ENCODE measurements at places on chromosomes 6 and 20.

- DNase-seq, result no peak
Observed at GRCh38 chr20:49032455-49032854, 13.7 kb upstream of the CSE1L start.

DNA sequence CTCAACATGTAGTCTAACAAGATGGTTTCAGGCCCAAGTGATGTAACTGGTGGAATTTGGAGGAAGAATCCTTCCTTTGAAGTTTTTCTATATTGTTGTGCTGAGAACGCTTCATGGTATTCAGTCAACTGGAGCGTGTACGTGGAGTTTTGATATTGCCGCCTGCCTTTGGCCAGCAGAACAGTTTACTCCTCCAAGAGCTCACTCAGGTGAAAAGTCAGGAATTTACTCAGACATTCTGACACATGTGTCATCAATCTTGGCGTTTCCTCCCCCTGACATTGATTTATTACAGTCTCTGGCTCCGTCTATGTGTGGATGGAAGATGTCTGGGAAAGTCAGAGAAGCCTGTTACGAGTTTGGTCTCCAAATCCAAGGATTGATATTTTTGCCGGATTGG lies 19.0 kb upstream of the TGM2 start:
- DNase-seq, result no peak

GRCh38 chr20:3045816-3046676 lies at the start of gene MRPS26:
TSS of gene MRPS26 (plus strand) at chr20:3046052. CDS start at chr20:3046069, 17 bp downstream.
- DNase-seq, result peak; percentile 85

DNA sequence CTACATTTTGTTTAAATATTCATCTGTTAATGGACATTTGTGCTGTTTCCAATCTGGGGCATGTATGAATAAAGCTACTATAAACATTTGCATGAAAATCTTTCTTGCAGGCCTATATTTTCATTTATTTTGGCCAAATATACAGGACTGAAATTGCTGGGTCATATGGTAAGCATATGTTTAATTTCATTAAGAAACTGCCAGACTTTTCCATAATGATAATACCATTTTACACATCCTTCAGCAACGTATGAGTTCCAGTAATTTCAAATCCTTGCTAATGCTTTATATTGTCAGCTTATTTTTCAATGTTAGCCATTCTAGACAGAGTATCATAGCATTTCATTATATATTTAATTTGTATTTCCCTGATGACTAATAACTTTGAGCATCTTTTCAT lies 51.0 kb downstream of the GPR6 start:
- DNase-seq, result no peak

DNA sequence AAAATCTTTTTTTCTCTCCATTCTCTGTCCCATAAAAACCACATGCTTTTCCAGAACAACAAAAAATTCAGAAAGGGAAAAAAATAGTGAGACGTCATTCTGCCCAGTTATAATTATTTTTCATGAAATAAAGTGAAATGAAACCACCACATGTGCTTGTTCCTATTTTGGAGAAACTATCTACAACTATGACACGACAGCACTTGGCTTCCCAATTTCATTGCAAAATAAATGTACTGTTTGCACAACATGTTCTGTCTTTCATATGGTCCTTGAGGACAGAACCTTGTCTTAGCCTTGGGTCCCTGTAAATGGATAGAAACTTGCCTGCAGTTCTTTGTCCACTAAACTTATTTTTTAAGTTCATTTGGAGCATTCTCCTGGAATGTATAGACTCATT lies 5.6 kb upstream of the MAN1A1 start:
- DNase-seq, result no peak

- DNase-seq, result no peak
Observed at GRCh38 chr6:82832811-82833210, 232.8 kb downstream of the UBE3D start.

- DNase-seq, result no peak
Observed at GRCh38 chr6:112524071-112524470, 176.9 kb downstream of the RFPL4B start.

GRCh38 chr20:4099905-4100675 lies 84.7 kb upstream of the RNF24 start:
- DNase-seq, result no peak

- no peak for DNase-seq
Observed at GRCh38 chr6:148523551-148523950, 180.9 kb downstream of the SASH1 start.

DNA sequence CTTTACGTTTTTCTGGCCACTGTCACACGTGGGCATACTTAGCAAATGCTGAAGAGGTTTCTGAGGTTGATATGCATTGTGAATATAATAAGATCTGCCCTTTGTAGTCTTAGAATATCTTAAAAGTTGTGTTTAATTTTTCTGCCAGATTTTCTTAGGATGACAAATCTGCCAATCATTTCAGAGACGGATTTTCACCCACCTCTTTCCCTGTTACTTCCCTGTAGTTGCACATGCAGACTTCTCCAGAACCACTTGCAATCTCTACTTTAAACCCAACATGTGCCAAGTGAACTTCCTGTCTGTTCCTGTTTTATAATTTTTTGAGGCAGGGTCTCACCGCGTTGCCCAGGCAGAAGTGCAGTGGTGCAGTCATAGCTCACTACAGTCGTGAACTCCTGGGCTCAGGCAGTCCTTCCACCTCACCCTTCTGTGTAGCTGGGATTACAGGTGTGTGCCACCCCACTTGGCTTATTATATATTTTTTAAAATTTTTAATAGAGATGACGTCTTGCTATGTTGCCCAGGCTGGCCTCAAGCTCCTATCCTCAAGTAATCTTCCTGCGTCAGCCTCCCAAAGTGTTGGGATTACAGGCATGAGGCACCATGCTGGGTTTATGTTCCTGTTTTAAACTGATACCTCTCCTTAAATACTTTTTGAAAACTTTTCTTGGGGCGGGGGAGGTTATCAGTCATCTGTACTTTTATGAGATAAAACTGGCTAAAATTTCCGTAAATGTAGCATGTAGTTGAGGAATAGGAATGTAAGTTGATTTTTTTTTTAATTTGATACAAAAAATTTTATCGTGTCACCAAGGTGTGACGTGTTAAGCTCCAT lies 2.7 kb downstream of the IGF2R start:
- DNase-seq, result no peak

DNA sequence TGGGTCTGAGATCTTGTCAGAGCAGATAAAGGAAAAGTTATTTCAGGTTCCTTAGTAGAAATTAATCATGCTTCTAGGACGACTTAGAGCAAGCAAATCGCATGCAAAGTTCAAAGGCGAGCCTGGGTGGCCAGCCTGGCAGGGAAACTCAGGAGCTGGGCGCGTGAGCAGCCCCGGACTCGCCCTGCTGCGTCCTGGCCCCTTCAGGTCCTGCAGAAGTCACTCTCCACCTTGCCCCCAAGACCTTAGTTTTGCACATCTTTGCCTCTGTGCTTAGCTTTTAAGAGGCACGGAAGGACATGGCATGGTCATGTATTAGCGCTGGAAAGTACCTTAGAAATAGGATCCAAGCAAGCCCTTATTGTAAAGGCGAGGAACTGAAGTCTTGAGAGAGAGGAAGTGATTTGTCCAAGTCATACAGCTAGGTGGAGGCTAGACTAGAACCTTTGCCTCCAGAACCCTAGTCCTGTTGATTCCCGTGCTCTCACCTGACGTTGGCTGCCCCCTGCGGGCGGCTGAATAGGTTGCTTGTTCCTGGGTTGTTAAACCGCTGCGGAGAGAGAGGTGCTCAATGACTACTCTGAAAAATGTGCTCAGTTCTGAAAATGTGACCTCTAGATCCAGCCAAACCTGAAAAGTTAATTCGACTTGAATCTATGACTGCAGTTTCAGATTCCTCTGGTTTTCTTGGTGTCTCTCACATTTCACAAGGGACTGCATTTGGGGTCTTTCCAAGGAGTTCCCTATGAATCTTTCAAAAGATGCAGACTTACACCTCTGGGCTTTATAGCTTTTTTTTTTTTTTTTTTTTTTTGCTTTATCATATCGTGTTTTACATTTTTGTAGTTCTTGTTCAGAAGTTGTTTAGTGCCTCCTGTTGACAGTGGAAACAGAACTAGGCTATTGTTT lies 2.7 kb downstream of the MYB start:
- DNase-seq, result peak; percentile 76

- peak; percentile 77 for DNase-seq
Observed at GRCh38 chr20:43456809-43457639, 672 bp upstream of the SRSF6 start.

Measured in activated CD4-positive, CD25-positive, alpha-beta regulatory T cell treated with anti-CD3 and anti-CD28 coated beads, Interleukin-2, amount 50 U/mL, for 72 hours (primary cell).